Stimulated activated CD8-positive, alpha-beta memory T cell treated with anti-CD3 and anti-CD28 coated beads, Interleukin-15, amount 100 ng/mL, for 4 hours (primary cell): ENCODE measurements at places on chromosomes 4 and X.
A peak's percentile ranks its signal among the peaks of the same experiment; 100 is the strongest.

GRCh38 chr4:122005064-122005755, 53.4 kb upstream of the TRPC3 start:
- DNase-seq, result no peak

- no peak for DNase-seq
These were observed 55.5 kb downstream of the WFS1 start for GRCh38 chr4:6324999-6325787.

- DNase-seq, result no peak
These were observed 102.0 kb downstream of the FNIP2 start for GRCh38 chr4:158870626-158871334.

DNA sequence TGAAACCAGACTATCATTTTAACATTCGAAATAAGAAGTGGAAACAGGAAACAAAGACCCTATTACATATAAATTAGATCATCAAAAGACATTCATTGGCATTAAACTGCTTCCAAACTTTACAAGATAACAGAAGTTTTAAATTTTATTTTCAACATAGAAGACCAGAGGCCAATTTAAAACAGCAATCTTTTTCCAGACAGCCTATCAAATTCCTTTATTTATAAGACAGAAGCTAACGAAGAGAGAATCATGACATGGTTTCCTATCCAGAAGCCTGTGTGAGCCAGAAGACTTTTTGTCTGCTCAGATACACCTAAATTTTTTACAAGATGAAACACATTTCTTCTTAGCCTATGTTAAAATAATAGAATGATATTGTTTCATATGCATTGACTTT, 291.9 kb downstream of the PPP3CA start:
- DNase-seq, result no peak

DNA sequence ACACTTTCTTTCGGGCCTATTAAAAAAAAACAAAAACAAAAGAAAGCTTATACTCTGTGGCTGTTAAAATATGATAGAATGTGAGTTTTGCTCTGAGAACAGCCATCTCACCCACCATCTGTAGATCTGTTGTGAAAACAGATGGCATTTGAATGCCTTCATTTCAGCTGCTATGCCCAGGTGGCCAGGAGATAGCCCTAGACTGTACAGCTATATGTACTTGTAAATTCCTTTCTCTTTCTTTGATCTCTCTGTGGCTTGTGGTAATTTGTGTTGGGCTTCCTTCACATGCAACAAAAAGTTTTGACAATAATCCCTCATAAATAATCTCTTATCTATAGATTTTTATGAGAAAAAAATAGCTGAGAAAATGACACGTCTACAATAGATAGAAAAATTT, 38.1 kb downstream of the PNPLA4 start:
- DNase-seq, result no peak

DNA sequence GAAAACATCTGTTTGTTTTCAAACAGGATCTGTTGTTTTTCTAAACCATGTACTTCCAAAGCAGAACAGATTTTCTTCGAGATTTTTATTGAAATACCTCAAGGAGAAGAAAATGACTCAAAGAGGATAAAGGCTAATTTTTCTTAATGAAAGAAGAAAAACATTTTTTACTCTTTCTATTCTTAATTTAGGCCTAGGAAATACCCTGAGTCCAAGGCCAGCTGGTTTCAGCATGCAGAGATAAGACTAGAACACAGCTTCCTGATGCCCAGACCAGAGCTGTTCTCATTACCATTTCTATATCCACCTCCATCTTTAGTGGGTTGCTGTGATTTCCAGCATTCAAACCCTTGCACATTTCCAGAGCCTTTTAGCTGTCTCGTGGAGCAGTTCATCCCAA, 18.3 kb downstream of the GAB1 start:
- no peak for DNase-seq

- DNase-seq, result no peak
These were observed 97.4 kb downstream of the COL4A5 start for GRCh38 chrX:108537005-108537404.

GRCh38 chrX:120824021-120824420, 51.6 kb downstream of the CT47B1 start:
- no peak for DNase-seq

GRCh38 chr4:169730564-169730963, 27.2 kb downstream of the HPF1 start:
- DNase-seq, result no peak

- no peak for DNase-seq
These were observed 922.0 kb upstream of the PABPC4L start for GRCh38 chr4:135123632-135124031.

DNA sequence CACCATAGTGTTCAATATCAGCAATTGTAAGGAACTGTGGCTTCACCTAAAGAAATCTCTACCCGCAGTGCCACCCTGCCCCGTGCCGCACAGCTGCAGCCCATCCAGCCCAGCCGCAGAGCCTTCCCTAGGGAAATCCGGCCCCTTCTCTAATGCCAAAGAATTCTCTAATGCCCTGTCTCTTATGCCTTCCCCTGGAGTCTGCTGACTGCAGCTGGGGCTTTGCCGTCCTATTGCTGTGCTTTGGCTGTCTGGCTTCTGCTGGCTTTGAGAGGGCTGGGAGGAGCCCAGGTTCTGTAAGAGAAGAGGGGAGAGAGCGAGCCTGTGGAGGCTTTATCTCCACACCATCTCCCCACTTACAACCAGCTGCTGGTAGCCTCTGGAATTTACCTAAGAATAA, 85.9 kb upstream of the HELT start:
- no peak for DNase-seq

DNA sequence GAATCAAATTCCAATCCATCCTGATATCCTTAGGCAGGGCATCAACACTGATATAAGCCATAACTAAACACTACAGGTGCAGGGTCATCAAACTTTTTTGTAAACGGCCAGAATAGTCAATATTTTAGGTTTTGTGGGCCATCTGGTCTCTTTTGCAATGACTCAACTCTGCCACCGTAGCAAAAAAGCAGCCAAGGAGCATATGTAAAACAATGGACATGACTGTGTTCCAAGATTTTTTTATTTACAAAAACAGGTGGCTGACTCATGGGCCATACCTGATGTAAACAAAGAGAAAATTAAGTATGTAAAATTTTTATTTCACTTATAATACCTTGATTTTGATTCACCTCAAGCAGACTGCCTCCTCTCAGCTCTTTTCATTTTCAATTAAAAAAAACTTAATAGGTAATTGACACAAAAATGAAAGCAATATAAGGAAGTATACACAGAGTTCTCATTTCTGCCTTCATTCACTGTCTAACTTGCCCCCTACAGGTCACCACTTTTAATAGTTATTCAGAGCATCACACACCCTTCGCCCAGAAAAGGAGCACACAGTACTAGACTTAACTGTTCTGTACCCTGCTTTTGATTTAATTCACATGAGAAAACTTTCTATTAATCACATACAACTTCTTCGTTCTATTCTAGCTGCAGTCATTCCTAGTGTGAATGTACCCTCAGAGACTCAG, 35.3 kb upstream of the GPM6B start:
- DNase-seq, result no peak

GRCh38 chr4:56976837-56977320, 527 bp downstream of the NOA1 start:
- peak; percentile 19 for DNase-seq

- DNase-seq, result no peak
These were observed 83.2 kb downstream of the RBM47 start for GRCh38 chr4:40546506-40546905.

GRCh38 chr4:73764513-73764912, 24.1 kb downstream of the CXCL8 start:
- DNase-seq, result no peak

GRCh38 chr4:55396308-55397125, 760 bp downstream of the TMEM165 start:
- no peak for DNase-seq

DNA sequence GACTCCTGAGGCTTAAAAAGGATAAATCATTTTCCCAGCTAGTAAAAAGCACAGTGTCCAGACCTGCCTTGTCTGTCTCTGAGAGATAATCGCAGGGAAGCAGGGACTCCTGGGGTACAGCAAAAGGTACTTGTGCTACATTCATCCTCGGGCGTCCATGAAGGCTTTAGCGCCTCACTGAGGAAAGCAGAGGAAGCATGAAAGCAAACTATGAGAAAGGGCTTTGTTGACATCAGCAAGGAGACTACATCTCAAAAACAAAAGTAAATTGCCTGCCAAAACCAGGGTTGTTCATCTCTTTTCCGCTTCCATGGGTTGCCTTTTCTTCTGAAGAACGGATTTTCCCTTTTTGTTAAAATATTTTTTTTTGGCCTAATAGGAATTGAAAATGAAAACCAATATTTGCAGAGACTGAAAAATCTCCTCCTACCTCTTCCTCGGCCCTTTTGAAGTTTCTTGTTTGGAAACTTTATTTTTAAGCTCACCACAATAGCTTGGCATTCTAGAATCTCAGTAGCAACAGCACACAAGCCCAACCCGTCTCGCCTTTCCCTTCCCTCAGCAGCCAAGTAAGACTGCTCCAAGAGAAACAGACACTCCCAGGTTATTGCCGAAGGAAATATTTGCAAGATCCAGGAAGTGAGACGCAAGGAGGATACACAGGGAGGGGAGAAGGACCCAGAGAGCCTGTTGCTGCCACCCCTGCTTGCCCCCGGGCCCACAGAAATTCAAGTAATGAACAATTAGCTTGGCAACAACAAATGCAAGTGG, 148.3 kb upstream of the DGKK start:
- DNase-seq, result no peak

- DNase-seq, result no peak
These were observed 185.0 kb upstream of the GPRIN3 start for GRCh38 chr4:89492581-89493071.

- no peak for DNase-seq
These were observed 203.0 kb upstream of the KLF8 start for GRCh38 chrX:56029188-56029587.

- no peak for DNase-seq
These were observed 11.4 kb upstream of the CITED1 start for GRCh38 chrX:72317139-72317538.

- no peak for DNase-seq
These were observed 490.3 kb upstream of the EPHA5 start for GRCh38 chr4:66160606-66161005.

GRCh38 chr4:189090174-189090814, 850.4 kb upstream of the FRG1 start:
- DNase-seq, result no peak

DNA sequence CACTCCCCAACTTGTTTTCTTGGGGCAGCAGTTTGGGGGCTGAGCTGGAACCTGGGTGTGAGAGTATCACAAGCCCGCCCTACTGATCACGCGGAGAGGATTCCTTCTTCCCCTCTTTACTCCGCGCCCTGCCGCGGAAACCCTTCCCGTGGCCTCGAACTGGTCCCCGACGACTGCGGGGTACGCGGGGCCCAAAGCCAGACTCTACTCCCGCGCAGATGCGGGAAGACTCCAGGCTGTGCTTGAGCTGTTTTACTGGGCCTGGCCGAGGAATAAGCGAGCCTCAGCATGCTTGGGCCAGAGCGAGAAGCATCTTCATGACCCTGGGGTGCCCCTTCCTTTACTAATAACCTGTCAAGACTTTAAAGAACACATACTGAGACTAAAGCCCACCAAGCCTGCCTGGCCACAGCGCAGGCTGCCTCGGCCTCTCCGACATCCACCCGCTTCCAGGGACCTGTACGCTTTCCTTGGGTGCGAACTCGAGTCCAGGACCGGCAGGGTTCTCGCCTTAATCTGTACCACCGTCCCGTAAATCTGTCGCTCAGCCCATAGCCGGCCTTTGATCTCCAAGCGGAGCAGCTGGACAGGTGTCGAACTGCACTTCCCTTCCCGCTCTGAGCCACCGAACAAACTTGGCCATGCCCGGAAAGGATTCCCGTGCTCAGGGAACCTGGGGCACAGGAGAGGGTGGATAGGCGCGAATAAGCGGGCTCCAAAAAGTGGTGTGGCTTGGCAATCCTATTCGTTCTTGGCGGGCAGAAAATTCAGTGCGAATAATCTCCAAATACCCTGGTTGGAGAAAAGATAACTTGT, 55.0 kb upstream of the TMEM33 start:
- no peak for DNase-seq

- no peak for DNase-seq
These were observed 23.5 kb upstream of the GALNT7 start for GRCh38 chr4:173145131-173145530.

DNA sequence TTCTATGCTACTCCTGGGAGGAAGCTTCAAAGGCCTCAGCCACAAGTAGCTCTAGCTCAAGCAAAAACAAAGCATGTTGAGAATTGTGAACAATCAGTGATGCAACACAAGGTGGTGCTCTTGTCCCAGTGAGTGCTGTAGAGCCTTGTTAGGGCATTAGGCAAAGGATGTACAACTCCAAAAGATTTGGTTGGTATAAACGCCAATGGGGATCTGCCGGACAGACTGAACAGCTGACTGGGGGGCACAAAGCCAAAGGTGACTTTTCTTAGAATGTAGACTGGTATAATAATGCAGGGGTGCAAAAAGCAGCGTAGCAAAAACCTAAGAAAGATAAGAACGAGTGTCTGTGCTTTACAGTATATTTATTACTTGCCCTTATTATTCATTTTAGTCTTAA, 62.6 kb upstream of the ALB start:
- no peak for DNase-seq

- no peak for DNase-seq
These were observed 26.5 kb upstream of the CYBB start for GRCh38 chrX:37753384-37753783.

DNA sequence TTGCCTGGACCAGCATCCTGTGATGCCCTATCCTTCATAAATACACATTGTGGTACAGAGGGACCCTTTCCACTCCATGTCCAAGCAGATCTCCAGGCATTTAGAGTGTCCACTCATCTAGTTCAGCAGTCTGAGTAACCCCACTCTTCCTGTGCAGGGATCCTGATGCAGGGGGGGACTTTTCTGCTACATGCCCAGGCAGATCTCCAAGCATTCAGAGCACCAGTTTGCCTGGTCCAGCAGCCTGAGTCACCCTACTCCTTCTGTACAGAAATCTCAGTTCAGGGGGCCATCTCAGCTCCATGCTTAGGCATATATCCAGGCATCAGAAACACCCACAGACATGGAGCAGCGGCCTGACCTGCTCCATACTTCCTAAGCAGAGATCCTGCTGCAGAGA, 1089.8 kb downstream of the FAT4 start:
- DNase-seq, result no peak

DNA sequence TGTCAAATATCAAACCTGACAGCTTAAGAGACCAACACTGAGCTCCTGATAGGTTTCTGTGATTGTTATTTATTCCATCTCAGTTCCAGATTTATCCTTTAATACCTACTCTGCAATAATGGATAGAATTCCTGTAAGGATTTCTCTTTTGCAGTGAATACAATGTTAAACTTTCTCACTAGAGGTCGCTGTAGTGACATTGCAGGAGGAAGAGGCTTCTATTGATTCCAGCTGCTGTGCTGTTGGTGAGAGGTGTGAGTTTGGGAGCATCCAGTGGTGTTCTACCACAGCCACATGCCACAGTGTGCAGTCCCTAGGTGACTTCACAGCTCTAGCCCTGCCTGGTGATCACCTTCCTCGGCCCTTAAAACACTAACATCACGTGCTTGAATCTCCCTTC, 34.6 kb upstream of the DCAF8L2 start:
- DNase-seq, result no peak

- no peak for DNase-seq
These were observed 34.9 kb downstream of the STX18 start for GRCh38 chr4:4506961-4507360.
